ENCODE measurements at places on chromosomes 6 and 20.
A peak's percentile ranks its signal among the peaks of the same experiment; 100 is the strongest.

DNA sequence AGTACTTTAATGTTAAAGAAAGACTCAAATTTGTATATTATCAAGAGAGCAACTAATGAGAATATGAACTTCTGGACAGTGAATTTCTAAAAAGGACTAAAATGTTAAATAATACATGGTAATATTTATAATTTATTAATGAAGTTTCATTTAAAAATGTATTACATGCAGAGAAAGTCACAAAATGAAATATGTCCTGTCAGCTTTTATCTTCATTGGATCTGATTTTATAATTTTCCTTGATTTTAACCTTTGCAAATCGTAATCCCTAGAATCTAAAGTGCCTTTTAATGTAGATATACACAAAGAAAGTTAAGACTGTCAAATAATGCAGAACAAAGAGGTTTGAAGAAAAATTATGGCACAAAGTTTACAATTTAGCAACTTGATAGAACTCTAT lies 16.4 kb downstream of the ANKEF1 start:
- no peak overlapping the region for H3K27ac ChIP-seq
- H3K4me1 ChIP-seq = no peaks in the 10 kb centered on the region
- peaks cover 7% of the 10 kb centered on the region for H3K36me3 ChIP-seq

DNA sequence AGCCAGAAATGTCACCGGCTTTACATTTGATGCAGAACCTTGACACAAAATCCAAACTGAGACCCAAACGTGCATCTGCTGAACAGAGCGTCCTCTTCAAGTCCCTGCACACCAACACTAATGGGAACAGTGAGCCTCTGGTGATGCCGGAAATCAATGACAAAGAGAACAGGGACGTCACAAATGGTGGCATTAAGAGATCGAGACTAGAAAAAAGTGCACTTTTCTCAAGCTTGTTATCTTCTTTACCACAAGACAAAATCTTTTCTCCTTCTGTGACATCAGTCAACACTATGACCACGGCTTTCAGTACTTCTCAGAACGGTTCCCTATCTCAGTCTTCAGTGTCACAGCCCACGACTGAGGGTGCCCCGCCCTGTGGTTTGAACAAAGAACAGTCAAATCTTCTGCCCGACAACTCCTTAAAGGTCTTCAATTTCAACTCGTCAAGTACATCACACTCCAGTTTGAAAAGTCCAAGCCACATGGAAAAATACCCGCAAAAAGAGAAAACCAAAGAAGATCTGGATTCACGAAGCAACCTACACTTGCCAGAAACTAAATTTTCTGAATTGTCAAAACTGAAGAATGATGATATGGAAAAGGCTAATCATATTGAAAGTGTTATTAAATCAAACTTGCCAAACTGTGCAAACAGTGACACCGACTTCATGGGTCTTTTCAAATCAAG lies 108.4 kb downstream of the RTN4IP1 start:
- H3K27me3 ChIP-seq = no peaks in the 10 kb centered on the region
- H3K4me3 ChIP-seq = no peak overlapping the region
- DNase-seq = no peak
- H3K4me1 ChIP-seq = peaks cover 12% of the 10 kb centered on the region
- H3K36me3 ChIP-seq = no peaks in the 10 kb centered on the region
- no peak overlapping the region for H3K27ac ChIP-seq

- H3K27me3 ChIP-seq = no peaks in the 10 kb centered on the region
- H3K4me3 ChIP-seq = no peak overlapping the region
- peaks cover 34% of the 10 kb centered on the region for H3K4me1 ChIP-seq
- no peaks in the 10 kb centered on the region for H3K36me3 ChIP-seq
- H3K27ac ChIP-seq = no peak overlapping the region
- no peak for DNase-seq
Measured at GRCh38 chr6:52574709-52575501, 2.0 kb downstream of the TRAM2 start.

DNA sequence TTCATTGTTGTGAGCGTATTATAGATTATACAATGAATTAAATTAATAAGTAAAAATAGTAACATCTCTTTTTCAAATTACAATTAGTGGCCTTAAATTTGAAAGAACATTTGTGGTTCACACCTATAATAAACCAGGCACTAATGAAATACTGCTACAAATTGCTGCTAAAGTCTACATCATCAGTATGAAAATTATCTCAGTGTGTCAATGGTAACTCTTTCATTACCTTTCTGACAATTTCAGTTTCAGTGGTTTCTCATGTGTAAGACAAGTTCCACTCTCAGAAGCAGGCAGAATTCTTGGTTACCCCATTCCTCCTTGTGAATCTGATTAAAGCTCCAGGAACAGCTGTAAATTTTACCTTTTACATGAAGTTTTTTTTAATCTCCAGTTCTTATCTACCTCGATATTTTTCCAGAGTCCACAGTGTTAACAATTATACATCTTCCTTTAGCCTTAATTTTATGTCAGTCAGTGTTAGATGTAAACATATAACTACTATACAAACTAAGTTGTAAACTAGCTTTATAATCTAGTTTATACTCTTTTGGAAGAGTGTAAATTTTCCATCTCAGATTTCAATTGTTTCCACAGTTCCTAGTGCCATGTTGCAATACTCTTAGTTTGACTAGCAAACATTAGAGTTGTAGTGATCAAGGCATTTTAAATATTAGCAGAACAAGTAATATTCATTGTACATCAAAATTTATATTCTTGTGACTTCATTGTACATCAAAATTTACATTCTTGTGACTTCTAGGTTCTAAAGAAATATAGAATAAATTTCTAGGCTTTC lies 1038.4 kb downstream of the EPHA7 start:
- H3K4me1 ChIP-seq = no peaks in the 10 kb centered on the region
- no peaks in the 10 kb centered on the region for H3K27me3 ChIP-seq
- DNase-seq = no peak
- H3K27ac ChIP-seq = no peak overlapping the region

DNA sequence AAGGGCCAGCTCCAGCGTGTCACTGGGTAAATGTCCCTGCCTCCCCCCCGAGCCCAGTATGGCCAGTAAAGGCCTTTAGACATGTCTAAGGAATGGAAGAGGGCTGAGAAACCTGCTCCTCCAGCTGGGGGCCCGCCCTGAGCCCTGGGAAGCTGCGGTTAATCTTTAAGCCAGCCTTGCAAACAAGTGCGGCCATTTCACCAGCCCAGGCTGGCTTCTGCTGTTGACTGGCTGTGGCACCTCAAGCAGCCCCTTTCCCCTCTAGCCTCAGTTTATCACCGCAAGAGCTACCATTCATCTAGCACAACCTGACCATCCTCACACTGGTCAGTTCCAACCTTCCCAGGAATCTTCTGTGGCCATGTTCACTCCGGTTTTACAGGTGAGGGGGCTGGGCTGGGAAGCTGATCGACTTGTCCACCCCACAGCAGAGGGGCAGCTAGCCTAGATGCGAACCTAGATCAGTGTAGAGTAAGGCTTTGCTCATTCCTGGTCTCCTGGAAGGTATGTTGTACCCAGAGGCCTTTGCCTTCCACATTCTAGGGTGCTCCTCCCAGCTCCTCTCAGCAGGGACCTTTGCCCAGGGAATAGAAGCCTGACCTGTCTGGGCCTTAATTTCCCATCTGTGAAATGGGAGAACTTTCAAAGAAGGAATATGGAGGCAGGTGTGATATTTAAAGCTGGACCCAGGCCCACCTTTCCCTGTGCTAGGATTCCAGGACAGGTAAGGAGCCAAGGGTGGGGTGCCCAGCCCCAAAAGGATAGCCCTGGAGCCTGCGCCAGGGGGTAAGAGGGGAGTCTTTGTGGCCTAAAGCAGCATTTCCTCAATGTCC lies 1.2 kb upstream of the SRC start:
- peaks cover 57% of the 10 kb centered on the region for H3K4me1 ChIP-seq
- DNase-seq = no peak
- H3K4me3 ChIP-seq = peak overlapping the region; percentile 70

GRCh38 chr6:119627908-119628669 lies 278.5 kb upstream of the MAN1A1 start:
- H3K27ac ChIP-seq = no peak overlapping the region
- no peak overlapping the region for H3K4me3 ChIP-seq
- H3K4me1 ChIP-seq = no peaks in the 10 kb centered on the region
- H3K27me3 ChIP-seq = no peaks in the 10 kb centered on the region

GRCh38 chr6:159080217-159080976 lies 35.6 kb upstream of the TAGAP start:
- no peaks in the 10 kb centered on the region for H3K27me3 ChIP-seq
- no peaks in the 10 kb centered on the region for H3K4me1 ChIP-seq
- no peak overlapping the region for H3K4me3 ChIP-seq
- no peaks in the 10 kb centered on the region for H3K36me3 ChIP-seq
- DNase-seq = no peak
- H3K27ac ChIP-seq = no peak overlapping the region

- H3K4me3 ChIP-seq = no peak overlapping the region
- peaks cover 22% of the 10 kb centered on the region for H3K4me1 ChIP-seq
- no peaks in the 10 kb centered on the region for H3K27me3 ChIP-seq
- no peaks in the 10 kb centered on the region for H3K36me3 ChIP-seq
Measured at GRCh38 chr6:73644030-73644429, 9.8 kb downstream of the SLC17A5 start.

GRCh38 chr6:89204096-89204495 lies 13.1 kb downstream of the GABRR1 start:
- no peak for DNase-seq
- H3K4me1 ChIP-seq = no peaks in the 10 kb centered on the region
- no peak overlapping the region for H3K27ac ChIP-seq
- H3K36me3 ChIP-seq = no peaks in the 10 kb centered on the region

All from HCT116 (cell line).